ENCODE measurements at places on chromosomes 6 and 20.

DNA sequence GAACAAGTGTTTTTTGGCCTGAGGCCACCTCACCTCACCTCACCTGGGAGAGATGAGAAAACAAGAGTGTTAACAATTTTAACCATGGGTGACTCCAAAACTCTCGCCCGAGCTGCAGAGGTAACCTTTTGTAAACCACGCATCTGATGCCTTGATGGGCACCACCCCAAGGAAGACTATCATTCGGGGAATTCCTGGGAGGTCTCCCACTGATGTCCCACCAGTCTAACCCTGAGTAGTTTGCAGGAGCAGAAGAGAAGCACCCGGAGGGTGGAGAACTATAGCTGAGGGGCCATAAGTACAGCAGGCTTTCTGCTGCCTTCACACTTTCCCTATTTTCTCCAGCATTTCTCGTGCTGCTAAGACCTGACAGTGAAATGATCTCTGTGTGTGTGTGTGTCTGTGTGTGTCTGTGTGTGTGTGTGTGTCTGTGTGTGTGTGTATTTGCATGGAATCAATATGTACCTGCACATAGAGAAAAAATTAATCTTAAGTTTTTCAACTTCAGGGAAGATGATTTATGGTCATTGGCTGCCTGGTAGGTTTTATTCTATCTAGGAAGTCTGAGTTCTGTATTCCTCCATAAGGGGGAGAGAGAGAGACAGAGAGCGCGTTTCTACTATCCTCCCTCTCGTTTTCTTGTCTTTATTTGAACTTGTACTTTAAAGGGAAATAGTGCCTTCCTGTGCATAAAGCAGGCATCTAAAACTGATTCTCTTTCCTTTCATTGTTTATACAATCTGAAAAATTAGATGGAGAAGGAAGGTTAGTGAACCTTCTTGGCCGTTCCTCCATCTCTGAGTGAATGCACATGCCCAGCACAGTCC is 75.8 kb downstream of the CAP2 start:
- no peak for DNase-seq

DNA sequence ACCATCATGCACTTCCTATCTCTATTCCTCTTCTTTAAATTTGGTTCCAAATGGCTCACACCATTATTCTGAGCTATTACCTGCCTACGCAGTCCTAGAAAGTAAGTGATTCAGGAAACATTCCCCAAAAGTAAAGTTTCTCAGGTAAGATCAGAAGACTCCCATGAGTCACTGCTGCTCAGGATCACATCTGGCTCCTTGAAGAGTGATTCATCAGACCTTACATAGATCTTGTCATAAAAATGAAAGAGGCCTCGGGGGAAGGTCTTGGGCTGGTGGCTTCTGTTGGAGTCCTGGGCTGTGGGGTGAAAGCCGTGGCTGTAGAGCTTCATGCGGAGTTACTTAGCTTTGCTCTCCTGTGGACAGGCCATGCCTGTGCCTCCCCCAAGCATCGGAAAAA is 35.9 kb downstream of the PLG start:
- no peak for DNase-seq

DNA sequence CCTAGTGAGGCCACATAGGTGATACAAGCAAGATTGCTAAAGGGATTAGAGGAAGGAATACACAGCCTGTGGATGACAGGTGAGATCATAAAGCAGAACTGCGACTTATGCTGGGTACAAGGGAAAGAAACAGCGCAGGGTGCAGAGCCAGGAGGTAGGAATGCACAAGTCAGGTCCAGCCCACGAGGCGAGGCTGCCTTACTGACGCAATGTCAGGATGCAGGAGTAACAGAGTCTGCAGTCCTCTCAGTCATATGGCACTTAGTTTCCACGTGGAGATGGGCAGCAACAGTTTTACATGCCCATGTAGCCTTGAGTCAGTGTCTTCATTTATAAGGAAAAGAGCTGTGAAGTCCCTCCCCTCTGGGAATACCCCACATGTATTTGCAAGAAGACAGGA is 210.9 kb downstream of the SYNE1 start:
- no peak for DNase-seq

DNA sequence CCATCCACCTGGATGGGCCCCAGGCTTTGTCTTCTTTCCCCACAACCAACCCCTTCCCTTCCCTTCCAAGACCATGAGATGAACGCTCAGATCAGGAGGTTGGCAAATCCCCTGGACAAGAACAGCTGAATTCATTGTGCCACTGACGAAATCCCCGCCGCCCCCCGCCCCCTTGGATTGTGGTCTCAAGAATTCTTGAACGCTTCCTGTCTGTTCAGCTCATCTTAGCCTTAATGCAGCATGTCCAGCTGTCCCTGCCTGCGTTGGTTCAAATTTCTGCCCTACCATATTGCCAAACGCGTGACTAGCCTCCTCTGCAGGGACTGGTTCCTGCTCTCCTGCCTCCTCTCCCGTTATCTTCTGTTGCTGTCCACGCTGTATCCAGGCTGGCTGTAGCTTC is 133.2 kb downstream of the CDH4 start:
- DNase-seq, result no peak

- DNase-seq, result no peak
Observed at GRCh38 chr6:63910863-63911551, 275.4 kb downstream of the PHF3 start.

- DNase-seq, result peak; percentile 42
Observed at GRCh38 chr6:44925100-44925739, 402.9 kb upstream of the RUNX2 start.

- DNase-seq, result no peak
Observed at GRCh38 chr20:13857961-13858360, 73.1 kb downstream of the NDUFAF5 start.

DNA sequence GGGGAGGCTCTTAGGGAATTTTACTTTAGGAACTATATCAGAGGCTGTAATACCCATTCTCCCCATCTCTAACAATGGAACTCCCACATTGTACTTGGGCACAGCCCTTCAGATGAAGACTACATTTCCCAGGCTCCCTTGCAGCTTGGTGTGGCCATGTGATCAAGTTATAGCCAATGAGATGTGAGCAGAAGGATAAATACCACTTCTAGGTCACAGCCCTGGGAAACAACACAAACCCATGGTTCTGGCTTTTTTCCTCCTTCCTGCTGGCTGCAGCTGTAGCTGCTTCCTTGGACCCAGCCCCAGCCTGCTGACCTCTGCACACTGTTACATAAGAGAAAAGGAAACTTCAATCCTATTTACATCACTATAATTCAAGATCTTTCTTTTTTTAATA is 445.9 kb upstream of the JARID2 start:
- DNase-seq, result peak; percentile 43

- DNase-seq, result no peak
Observed at GRCh38 chr6:163422550-163422949, 8.0 kb downstream of the QKI start.

- no peak for DNase-seq
Observed at GRCh38 chr6:133244519-133244918, 3.4 kb downstream of the EYA4 start.

GRCh38 chr6:38187811-38188590 is 368.5 kb downstream of the ZFAND3 start:
- DNase-seq, result no peak

GRCh38 chr6:72386324-72386723 is 235.5 kb upstream of the KCNQ5 start:
- DNase-seq, result no peak

DNA sequence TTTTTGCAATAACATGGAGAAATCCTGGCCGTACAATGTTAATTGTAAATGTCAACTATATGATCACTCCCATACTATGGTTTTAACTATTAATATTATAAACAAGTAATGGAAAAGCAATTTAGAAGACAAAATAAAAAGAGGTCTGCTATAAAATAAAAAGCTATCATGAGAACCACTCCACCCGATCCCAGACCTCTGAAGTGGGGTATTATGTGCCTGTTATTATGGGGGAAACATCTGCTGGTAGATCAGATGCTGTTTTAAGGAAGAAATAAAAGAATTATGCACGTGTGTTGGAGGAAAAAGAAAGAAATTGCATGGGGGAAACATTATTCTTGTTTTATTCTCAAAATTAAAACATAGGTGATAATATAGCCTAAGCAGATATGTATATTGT is 615.7 kb upstream of the ARID1B start:
- DNase-seq, result no peak

DNA sequence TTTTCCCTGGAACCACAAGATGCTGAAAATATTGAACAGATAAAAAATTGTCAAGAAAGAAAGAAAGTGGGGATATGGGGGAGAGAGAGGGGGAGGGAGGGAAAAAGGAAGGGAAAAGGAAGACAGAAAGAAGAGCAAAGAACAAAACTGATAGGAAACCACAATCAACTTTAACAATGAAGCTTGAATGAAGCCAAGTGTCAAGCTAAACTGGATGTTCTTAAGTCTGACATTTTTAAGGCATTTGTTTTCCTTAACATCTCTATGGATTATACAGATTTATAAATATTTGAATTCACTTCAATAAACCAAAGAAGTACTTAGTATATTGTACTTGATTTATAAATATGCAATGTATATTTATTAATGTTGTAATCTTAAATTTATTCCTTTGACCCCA is 197.6 kb upstream of the SMLR1 start:
- DNase-seq, result no peak

DNA sequence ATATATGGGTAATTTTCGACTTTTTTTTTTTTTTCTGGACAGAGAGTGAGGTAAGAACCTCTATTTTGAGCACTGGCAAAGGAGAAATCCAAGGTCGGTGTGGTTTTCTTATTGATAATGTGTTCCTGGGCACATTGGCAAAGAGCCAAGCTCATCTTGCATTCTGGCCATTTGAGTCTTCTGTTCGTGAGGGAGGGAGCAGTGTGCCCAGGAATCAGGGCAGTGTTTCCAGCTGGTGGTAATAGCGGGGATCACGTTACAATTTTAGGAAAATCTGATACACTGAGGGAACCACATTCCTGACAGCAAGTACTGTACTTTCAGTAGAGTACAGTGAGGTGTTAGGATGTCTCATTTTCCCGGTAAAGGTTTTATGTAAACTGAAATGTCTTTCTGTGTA is 442.3 kb upstream of the MAP3K7 start:
- DNase-seq, result no peak

GRCh38 chr6:67887747-67888545 is 747.1 kb upstream of the ADGRB3 start:
- DNase-seq, result no peak

DNA sequence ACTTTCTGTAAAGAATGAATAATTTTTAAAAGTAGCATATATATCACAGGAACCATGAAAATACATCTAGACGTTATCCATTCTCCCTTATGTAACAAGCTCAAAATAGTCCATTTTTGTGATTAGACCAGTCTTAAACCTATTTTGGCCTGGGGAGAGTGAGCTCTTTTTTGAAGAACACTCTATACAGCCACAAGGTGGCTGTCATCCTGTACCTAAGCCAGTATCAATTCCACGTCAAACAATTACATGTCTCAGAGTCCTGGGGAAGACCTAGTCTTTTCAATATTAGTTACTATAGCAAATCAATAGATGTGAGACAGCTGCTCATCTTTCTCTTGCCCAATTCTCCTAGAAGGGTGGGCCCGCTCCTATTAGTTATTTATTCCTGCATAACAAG is 28.4 kb downstream of the FBXO5 start:
- no peak for DNase-seq

DNA sequence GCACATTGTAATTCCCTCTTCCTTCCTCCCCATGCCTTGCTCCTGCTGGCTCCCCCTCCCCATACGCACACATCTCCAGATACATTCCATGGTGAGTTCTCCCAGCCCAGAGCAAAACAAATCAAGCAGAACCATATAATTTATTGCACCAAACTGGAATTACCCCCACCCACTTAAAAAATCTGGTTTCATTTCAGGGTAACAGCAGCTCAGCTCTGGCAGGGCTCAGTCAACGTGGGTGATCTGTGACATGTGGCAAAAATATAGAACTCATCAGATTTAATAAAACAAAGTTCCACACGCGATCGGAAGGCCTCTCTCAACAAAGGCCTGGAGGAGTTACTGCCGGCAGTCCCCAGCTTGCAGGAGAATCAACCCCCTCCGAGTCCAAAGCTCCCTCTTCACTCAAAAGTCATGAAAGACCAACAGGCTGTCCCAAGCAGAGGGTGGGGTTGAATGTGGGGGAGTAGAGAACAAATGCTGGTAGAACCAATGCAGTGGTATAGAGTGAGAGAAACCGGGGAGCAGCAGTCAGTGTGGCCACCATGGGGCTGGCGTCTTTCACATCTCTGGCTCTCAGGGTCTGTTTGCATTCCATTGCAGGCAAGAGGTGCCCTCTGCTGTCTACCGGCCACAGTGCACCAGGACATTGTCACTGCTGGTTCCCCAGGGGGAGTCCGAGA is 323.3 kb upstream of the NT5E start:
- DNase-seq, result peak; percentile 12

GRCh38 chr6:137495703-137496336 is 1.6 kb upstream of the OLIG3 start:
- peak; percentile 23 for DNase-seq

GRCh38 chr20:24779131-24779530 is 169.9 kb upstream of the CST7 start:
- no peak for DNase-seq

DNA sequence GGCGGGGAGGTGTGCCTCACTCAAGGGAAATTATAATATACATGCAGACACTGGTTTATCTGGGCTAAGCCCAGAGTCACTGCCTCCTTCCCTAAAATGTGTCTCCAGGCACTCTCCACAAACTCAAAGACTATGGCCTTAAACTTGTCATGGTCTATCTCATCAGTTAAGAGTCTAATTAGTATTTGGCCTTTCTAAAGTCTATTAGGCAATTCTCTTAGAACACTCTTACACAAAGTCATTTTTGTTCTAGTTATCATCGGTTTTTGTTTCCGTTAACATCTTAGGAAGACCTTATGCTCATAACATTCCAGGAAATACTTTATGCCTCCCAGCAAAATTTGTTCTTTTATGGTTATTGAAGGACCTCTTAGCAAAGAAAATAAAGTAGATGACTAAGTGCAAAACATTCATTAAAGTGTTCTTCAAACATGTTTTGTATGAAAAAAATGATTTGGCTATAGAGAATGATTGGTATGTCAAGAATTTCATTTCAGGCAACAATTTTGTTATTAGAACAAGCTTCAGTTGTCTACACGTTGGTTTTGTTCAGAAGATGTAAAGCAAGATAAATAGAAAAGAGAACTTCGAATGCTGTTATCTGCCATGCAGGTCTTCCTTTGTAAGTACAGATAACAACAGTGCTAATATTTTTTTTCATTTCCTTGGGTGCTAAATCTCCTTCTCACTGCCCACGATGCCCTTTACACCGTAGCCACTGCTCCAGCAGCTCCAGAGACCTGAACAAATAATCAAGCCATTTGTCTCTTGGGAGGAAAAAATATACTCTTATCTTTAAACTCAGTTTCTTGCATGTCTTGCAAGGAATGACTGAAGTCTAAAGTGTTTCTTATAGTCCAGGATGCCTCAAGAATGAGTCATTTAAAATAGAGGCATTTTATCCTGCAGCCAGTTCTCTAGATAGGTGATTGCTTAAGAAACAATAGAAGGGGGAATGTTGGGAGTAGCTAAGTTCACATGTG is 170.4 kb downstream of the HTR1B start:
- DNase-seq, result no peak

DNA sequence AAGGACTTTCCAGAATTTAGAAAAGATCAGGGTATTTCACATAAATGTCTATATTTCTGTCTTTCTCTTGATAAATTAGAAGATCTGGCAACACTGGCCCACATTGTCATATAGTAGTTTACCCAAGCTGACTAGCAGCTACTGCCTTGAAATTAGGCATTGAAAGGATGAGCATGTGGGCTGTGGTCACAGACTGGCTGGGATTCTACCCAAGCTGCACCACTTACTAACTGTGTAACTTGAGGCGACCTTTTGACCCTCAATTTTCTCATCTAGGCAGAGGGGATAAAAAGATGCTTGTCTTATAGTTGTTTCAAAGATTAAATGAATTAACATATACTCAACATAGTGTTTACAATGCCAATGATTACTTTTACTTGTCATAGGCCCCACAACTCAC is 152.7 kb upstream of the BMP2 start:
- no peak for DNase-seq

All from GM13977 (cell line).